ENCODE measurements at places on chromosomes 3 and 15.
A peak's percentile ranks its signal among the peaks of the same experiment; 100 is the strongest.

- DNase-seq = no peak
Observed at GRCh38 chr3:70988111-70988510, 595.4 kb downstream of the FOXP1 start.

- no peak for DNase-seq
Observed at GRCh38 chr3:119810018-119810435, 28.1 kb downstream of the NR1I2 start.

DNA sequence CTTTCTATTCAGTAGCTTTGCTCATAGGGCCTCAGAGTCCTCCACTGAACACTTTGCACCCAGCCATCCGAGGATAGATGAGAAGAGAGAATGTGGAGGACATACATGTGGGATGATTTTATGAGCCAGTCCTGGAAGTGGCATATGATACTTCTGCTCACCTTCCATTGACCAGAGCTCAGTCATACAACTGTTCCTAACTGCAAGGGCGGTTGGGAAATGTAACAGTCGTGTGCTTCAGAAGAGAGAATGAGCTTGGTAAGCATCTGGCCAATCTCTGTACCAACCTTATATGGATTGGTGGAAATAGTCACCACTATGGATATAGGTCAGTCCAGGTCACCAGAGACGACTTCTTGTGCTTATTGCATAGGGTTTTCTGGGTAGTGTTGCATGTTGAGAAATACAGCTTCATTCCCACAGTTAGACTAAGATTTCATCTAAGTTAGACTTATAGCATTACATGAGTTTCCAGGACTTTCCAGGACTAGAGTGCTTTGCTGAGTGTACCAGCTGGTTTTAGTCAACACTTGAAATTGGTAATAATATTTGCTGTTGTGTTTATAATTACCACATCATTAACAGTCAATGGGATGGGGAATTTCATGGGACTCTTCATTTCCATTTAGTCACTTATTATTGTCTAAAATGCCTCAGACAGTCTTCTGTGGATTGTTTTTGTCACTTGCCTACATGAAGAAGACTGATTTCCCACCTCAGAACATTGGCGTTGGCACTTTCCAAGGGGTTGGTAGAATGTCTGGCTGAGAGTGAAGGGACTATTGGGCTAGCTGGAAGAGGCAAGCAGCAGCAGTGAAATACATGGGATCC is 214.5 kb upstream of the ROPN1 start:
- DNase-seq = no peak

DNA sequence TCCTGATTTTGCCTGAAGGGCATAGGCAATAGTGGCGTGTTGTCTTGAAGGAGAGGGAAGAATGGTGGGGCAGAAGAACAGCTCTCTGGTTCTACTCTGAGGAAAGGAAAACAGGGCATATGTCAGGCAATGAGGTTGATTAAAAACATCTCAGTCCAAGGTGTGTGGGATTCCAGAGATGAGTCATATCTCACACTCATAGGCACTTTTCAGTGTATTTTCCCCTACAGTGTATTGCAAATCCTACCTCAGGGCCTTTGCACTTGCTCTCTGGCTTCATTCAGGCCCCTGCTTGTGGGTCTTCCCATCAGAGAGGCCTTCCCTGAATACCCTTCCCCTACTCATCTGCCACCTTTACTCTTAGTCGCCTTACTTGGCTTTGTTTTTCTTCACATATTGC is 107.8 kb downstream of the SLCO3A1 start:
- no peak for DNase-seq

GRCh38 chr3:159829539-159830227 is 159.0 kb upstream of the IL12A start:
- DNase-seq = peak; percentile 78

GRCh38 chr3:5162102-5162501 is 25.4 kb upstream of the EDEM1 start:
- peak; percentile 14 for DNase-seq

GRCh38 chr15:98826658-98827057 is 178.3 kb downstream of the IGF1R start:
- no peak for DNase-seq

GRCh38 chr3:172410702-172411477 is 37.4 kb downstream of the GHSR start:
- DNase-seq = no peak

- no peak for DNase-seq
Observed at GRCh38 chr3:173225351-173225750, 84.3 kb upstream of the SPATA16 start.

GRCh38 chr15:84886211-84886983 is 1.9 kb downstream of the SLC28A1 start:
- no peak for DNase-seq

- peak; percentile 26 for DNase-seq
Observed at GRCh38 chr3:135966271-135966961, 888 bp downstream of the PPP2R3A start.

DNA sequence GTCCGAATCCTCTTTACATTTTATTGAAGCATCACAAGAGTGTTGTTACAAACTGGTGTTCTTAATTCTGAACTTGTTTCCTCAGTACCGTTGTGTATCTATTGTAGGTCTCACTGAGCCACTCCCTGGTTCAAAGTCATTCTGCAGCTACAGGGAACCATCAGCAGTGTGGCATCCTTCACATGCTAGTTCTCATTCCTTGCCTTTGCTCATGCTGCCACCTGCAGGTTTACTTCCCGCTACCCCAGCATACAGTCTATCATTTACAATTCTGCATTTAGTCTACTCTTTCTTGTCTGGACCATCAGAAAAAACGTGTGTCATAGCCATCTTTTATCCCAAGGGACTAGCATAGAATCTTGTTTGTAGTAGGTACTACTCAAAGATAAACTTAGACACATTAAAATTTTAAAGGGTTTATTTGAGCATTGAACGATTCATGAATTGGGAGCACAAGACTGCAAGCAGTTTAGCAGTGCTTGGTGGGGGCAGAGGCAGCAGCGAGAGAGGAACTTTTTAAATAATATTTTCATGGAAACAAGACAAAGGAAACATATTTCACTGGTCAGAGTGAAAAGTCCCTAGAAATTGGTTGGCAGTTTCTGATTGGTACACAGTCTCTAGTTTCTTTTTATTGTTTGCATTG is 402.1 kb downstream of the CADM2 start:
- no peak for DNase-seq

GRCh38 chr3:174466471-174467054 is 392.6 kb upstream of the NAALADL2 start:
- no peak for DNase-seq

GRCh38 chr15:58384667-58385066 is 47.1 kb upstream of the LIPC start:
- no peak for DNase-seq

Data from skeletal muscle cell (primary cell).